Activated CD4-positive, alpha-beta T cell treated with anti-CD3 and anti-CD28 coated beads, Interleukin-2, amount 50 U/mL, for 48 hours (primary cell): ENCODE measurements at places on chromosomes 13 and 19.

- no peak for DNase-seq
Observed at GRCh38 chr19:13983213-13983889, 22.8 kb downstream of the RFX1 start.

DNA sequence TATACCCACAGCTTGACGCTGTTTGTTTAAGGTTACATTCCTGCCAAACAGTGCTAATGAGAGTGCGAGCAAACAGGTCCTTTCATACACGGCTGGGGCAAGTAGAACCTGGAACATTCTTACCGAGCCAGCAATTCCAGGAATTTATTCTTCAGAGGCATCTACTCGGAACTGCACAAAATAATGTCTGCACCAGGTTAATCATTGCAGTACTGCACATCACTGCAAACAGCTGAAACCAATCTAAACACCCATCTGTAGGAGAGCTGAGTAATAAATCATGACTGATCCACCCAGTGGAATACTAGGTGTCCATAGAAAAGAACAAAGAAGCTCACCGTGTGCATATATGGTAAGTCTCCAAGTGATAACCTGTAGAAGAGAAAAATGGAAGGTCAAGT is 1.2 kb upstream of the ZNF579 start:
- DNase-seq: no peak

GRCh38 chr19:36850559-36851442 is at the start of gene ZNF345:
Gene ZNF345, plus strand, starts transcription at chr19:36850876. Its CDS starts 25,955 bp downstream, at chr19:36876831.
- peak; percentile 85 for DNase-seq

- DNase-seq: no peak
Observed at GRCh38 chr19:13315495-13315894, 165.3 kb downstream of the IER2 start.

- DNase-seq: no peak
Observed at GRCh38 chr19:46133101-46133627, 8.7 kb upstream of the IGFL3 start.

DNA sequence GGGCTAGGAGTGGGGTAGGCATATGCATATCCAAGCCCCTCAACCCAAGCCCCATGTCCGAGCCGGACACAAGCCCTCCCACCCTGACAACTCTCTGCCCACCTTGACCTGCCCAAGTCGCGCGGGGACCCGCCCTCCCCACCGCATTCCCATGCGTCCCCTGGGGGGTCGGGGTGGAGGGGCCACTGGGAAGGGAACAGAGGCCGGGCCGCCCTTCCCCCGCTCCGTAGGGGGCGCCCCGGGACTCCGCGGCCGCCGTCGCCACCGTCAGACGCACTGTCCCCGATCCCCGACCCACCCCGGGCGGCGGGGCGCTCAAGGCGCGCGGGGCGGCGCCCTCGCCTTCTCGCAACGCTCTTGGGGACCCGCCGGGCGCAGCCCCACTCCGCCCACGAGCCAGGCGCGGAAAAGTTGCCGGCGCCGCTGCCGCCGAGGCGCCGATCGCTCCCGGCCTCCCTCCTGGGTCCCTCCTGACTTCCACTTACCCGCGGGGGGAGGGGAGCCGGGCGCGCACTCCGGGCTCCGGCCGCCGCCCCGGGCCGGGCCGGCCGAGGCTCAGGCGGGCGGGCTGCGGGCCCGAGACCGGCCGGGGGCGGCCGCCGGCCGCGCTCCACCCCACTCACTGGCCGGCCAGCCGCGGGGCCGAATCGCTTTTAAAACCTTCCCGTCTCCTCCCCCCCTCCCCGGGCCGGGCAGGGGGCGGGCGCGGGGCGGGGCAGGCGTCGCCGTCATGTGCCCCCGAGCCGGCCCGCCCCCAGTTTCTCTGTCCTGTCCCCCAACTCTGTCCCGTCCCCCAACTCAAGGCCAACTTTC is 34.4 kb upstream of the NANOS3 start:
- peak; percentile 72 for DNase-seq

DNA sequence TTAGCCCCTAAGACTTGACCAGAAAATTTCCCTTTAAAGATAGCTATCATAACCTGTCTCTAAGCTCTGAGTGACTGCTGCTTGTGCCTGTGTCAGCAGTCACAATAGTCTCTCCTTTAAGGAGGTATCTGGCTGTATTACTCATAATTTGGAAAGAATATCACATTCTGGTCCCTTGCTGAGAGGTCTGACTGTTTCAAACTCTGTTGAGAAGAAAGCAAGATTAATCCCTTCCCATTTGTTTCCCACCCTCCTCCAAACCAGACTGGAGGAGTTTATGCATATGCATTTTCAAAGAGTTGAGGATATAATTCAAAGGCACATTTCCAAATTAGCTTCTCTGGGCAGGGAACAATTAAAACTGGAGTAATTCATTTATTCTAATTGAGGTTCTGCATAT is 2.3 kb downstream of the HTR2A start:
- DNase-seq: no peak

DNA sequence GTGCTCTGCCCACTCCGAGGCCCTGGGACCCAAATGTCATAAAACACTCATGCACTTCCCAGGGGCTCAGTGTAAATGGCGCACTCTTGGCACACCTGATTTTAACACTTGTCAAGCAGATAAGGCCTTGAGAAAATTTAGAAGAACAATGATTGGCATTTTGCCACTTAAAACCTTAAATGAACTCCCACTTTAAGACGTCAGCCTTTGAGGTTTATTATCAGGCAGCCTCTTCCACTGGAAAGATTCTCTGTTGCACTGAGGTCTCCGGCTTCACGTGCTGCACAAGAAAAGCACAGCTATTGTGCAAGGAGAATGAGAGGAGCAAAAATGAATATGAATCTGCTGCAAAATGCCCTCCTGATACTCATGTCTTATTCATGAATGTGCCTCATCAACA is 38.5 kb upstream of the ATP11A start:
- DNase-seq: no peak

DNA sequence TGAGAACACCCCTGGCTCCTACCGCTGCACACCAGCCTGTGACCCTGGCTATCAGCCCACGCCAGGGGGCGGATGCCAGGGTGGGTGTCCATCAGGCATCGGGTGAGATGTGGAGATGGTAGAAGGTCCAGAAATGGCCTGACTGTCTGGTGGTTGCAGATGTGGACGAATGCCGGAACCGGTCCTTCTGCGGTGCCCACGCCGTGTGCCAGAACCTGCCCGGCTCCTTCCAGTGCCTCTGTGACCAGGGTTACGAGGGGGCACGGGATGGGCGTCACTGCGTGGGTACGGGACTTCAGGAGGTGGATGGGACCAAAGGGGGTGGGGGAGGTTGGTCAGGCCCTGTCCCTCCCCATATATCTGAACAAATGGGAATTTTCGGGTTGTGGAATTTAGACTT is 15.8 kb downstream of the LTBP4 start:
- DNase-seq: no peak

- DNase-seq: no peak
Observed at GRCh38 chr13:20389696-20390525, 135.7 kb downstream of the CRYL1 start.
